ENCODE measurements at places on chromosomes 4 and X.

GRCh38 chr4:67573193-67573592, 14.7 kb downstream of the STAP1 start:
- DNase-seq, result no peak

- no peak for DNase-seq
Observed at GRCh38 chr4:129545599-129546278, 449.8 kb downstream of the C4orf33 start.

DNA sequence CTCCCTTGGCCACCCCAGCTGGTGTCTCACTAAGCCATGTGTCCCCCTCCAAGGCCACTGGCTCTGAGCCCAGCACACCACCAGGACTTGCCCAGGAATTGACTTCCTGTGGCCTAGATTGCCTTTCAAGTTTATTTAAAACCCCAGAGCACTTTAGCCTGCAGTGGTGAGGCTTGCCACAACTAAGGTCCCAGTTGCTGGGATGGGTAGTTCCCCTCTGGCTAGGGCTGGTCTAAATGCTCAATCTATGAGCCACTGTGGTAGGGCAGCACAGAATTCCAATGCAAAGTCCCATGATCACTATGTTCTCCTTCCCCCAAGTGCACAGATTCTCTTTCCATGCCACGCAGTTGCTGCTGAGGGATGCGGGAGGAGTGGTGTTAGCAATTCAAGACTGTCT, 61.1 kb upstream of the HCCS start:
- DNase-seq, result no peak

DNA sequence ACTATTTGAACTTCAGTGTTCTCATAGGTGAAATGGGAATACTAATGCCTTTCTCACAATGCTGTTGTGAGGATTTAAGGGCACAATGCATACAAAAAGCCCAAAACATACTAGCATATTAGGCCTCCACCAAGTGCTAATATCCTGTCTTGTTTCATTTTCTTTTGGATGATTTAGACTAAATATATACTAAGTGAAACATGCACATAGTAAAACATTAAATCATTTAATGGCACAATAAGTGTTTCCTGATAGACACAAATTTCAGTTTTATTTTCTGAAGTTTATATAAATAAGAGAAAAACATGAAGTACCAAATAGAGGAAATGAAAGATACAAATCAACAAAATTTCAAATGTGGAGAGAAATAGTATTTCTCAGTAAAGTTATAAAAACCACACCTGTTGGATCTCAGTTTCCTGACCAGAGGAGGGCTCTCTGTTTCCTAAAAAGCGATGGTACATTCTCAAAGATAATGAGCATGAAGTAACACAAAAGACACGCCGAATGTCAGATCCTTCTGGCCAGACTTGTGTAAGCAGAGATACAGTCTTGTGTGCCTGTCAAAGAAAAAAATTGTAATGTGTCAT, 25.1 kb downstream of the DDX60 start:
- DNase-seq, result no peak

DNA sequence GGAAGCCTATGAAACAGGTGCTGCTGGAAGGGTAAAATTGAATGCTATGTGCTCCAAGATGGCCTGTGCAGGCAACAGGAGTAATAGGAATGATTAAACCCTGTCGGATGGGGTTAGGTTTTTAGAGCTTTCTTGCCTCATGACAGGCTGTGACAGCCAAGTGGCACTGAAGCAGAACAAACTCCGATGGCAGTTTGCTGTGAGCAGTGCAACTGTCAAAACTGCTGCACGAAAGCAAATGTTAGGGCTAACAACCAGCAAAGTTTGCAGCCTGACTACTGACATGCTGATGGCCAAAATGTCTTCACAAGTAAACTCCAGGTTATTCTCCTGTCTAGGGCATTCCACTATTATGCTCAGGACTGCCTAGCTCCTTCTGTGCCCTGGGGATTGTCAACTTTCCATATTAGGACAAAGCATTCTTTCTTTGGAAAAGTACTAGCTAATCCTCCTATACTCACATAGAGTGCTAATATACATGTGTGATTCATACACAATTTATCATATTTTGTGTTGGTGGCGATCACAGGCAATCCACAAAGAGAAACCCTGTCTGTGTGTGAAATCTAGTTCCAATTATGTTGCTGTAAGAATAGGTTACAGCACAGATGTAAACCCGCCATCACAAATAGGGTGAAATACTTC, 486.6 kb upstream of the TENM3 start:
- no peak for DNase-seq

DNA sequence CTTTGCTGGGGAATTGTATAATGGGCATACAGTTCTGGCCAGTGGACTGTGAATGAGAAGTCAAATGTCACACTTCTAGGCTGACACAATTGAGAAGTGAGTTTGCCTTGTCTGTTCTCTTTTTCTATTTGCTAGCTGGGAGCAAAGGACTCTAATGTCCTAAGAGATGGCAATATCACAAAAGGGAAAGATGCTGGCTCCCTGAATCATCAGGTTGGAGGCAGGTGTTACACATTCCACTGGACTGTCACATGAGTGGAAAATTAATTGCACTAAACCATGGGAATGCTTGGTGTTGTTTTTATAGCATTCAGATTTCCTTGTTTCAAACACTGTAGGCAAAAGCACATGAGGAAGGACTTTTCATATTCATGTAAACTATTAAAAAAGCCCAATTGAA, 388.3 kb downstream of the ADAM29 start:
- no peak for DNase-seq

GRCh38 chrX:122816288-122816687, 367.8 kb upstream of the GRIA3 start:
- DNase-seq, result no peak

GRCh38 chrX:70089604-70090297, 27.5 kb downstream of the OTUD6A start:
- no peak for DNase-seq

DNA sequence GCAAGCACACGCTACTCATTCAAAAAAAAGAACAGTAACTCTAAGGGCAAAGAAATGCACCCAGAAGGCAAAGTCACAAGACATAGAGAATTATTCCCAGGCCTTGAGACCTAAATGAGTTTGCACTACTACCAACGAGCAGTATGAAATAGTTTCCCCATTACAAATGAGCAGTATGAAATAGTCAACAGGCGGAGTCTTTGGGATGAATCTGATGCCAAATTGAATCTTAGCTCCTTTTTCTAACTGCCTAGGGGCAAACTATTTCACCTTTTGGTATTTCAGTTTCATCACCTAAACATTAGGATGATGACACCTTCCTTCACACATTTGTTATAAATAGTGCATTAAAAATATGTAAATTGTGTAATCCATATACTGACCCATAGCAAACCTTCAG, 213.0 kb upstream of the FAT4 start:
- DNase-seq, result no peak

DNA sequence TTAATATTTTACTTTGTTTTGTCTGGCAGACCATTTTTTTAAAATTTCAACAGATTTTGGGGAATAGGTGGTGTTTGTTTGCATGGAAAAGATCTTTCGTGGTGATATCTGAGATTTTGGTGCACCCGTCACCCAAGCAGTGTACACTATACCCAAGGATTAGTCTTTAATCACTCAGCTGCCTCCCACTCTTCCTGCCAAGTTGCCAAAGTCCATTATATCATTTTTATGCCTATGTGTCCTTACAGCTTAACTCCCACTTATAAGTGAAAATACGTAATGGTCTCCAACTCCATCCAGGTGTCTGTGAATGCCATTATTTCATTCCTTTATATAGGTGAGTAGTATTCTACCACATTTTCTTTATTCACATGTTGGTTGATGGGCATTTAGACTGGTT, 281.7 kb upstream of the GK2 start:
- no peak for DNase-seq

DNA sequence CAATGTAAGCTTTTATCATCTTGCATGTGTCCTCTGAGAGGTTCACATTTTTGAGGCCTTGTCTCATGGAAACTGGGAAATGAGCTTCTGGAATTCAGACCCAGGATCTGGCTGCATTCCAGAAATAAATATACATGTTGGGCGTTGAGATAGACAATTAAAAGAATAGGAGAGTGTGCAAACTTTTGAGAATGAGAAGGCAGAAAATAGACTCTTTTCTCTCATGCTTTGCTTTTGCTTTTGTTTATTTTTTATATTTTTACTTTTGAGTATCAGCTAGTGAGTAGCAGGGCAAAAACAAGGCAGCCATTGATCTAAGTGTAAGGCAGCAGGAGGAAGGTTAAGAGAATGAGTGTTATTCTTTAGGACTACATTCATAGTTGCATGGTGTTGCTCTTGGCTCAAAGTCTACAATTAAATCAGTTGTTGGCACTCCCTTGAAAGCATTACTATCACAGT, 12.4 kb downstream of the SHROOM3 start:
- DNase-seq, result no peak

DNA sequence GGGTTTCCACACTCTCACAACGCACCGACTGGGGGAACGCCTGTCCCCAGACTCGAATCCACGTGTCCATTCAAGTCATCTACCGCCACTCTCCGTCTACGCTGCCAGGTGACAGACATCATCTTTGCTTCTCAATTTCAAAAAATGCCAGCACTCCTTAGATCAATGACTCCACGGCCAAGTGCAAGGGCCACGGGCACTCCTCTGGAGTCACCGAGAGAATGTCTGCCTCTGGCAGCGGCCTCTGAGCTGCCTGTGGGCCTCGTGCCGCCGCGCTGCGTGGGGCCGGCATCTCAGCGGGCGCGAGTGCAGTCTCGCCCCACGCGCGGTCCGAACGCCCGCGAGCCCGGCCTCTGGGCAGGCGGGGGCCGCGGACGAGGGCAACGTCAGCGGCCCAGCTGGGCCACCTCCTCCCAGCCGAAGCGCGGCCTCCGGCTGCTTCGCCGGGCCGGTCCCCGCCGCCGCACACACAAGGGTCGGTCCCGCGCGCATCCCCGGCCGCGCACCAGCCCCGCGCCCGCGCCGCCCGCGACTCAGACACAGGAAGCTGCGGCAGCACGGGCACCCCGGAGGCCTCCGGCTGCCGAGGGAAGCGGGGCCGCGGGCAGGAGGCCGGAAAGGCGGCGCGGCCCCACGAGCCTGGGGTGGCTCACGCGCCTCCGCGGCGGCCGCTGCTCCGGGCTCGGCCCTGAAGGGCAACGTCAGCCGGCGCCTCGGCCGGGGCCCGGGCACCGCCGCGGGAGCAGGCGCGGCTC, 450 bp downstream of the ACSL1 start:
- DNase-seq, result no peak

DNA sequence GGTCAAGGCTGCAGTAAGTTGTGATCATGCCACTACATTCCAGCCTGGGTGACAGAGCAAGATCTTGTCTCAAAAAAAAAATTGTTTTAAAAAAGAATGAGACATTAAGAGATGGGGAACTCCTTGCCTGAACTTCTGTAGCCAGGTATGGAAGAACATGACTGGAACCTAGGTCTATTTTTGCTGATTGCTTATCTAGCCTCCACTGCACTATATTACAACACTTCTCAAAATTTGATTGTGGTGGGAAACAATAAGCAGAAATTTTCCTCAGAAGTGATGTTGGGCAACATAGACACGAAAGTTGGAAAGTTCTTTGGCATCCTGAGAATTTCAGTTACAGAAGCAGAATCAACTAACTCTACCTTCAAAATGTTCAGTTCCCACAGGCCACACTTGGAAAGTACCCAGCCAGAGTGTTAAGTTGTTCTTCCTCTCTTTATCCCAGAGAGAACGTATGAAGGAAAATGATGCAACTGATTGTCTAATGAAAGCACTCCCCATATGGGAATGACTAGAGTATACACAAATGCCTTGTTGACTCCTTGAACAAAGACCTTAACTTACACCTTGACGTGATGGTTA, 50.0 kb downstream of the LUZP4 start:
- no peak for DNase-seq

DNA sequence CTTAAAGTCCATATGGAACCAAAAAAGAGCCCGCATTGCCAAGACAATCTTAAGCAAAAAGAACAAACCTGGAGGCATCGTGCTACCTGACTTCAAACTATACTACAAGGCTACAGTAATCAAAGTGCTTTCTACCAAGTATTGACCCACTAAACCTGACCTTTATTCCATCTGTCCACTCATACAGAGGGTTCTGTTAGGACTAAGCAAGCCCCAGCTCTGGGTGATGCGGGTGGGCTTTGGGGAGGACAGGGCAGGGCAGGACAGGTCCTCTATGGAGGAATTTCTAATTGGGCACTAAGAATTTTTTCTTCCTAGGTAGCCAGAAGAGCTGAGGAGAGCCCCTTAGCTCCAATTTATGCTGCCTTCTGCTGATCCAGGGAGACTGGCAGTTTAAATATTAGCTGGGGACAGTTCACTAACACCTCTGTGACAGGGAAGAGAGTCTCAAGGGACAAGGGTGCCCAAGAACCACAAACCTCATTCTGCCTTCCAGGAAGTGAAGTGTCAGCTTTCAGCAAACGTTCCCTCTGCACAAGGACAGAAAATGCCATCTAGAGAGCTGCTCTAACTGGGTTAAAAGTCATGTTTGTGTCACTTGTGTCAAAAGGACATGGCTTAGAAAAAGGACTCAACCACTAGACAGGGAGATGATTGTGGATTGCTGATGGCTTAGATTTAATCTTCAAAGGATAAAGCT, 143.2 kb downstream of the KIT start:
- no peak for DNase-seq

DNA sequence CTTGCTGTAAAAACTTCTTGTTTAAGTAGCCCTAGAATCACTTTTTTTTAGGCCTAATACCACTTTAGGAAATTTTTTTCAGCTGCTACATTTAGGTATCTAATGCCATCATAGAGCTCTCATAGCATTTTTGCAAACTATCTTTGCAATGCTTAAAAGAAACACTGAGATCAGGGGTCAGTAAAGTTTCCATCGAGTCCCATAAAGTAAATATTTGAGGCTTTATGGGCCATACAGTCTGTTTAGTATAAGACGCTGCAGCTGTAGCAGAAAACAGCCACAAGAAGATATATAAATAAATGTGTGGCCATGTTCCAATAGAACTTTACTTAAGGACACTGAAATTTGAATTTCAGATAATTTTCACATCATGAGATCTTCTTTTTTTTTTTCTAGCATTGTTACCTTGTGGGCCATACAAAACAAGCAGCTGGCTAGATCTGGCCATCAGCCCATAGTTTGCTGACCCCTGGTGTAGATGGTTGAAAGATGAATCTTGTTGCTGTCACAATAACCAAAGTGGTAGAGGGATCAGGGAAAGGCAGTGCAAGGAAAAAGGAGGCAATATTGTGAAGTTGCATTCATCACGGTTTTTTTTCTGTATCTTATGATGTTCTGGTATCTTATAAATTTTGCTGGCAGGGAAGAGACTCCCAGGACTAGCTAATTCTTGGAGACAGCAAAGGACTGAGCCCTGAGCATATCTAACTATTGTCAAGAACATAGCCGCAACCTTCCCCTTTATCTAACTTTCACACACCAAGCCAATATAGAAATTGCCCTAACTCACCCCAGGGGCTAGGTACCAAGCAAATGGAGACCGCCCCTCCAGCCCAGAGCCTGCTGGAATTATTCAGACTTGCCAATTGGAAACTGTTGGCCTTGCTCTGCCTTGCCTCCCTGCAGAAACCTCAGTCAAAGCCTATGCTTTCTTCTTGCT, 46.6 kb downstream of the RASGEF1B start:
- DNase-seq, result no peak

DNA sequence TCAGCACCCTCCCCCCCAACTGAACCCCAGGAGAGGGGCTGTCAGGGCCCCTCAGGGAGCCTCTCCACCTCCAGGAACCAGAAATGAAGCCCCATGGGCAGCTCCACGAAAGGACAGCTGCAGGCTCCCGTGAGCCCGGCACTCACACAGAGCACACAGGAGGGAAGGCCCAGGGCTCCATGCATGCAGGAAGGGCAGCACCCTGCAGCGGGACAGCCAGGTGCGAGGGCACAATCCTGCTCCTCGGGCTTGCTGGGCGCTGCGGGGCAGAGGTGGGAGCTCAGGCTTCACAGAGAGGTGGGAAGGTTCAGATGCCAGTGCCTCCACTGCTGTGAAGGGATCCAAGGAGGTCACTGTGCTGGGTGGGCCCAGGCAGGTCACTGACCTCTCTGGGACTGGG, 90.0 kb downstream of the HMX1 start:
- no peak for DNase-seq
